ENCODE measurements at places on chromosomes 2 and 18.

DNA sequence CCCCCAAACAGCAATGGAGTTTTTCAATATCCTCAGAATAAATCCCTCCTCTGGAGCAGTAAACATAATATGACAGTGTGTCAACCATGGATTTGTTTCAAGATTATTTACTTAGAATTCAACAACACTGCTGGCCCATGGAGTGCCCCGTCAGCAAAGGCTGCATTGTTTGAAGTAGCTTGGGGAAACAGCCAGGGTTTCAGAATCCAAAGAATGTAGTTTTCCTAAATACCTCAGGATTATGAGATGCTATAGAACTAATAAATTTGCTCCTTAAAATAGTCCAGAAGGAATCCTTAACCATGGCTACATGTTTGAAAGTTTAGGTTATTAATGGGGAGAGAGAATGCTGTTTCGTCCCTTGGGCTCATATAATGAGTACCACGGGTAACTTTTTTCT is 13.1 kb upstream of the CETN1 start:
- no peak for DNase-seq

DNA sequence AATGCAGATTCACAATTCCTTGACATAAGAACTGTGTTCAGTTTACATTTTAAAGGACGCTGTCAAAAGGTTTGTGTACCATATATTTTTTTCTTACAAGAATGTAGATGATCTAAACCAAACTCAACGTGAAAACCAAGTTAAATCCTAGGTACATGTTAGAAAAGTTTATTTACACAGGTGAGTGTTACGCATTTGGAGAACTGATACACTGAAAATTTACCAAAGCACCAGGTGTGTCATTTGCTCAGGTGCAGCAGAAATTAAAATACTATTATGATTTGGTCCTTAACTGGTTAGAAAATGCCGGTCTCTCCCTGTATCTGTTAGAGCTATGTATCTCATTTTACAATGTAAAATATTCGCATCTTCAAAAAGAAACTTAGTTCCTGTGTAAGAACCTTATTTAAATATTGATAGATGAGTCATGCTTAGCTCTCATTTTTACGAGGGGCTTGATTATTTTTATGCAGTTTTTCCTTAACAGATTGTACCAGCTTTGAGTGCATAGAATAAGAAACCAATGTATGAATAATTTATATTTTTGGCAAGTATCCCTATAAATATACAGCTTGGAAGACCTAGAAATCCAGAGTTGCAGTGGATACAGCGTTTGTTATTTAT is 25.1 kb downstream of the MFF start:
- no peak for DNase-seq

GRCh38 chr2:240586919-240587800 is 626 bp downstream of the CAPN10 start:
- peak; percentile 64 for DNase-seq

DNA sequence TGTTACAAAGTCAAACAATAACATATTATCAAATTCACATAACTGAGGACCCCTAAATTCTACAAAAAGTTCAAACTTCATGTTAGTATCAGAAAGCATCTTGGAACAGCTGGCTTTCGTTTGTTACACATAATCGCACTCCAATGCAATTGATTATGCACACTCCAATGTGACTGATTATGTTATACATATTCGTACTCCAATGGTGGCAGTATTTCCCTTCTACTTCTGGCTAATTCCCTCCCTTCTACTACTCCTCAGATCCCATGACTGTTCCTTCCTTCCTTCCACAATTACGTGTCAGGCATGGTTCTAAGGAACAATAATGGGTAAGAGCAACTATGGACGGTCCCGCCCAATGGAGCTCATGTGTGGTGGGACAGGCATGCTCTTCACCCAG is 137.1 kb upstream of the CCDC150 start:
- no peak for DNase-seq

GRCh38 chr2:147546109-147546508 is 298.7 kb upstream of the ACVR2A start:
- no peak for DNase-seq

- peak; percentile 77 for DNase-seq
Observed at GRCh38 chr2:49973917-49974368, 819.6 kb upstream of the FSHR start.

GRCh38 chr2:12935796-12936195 is 219.1 kb downstream of the TRIB2 start:
- no peak for DNase-seq

- DNase-seq: no peak
Observed at GRCh38 chr2:118604371-118604770, 243.1 kb downstream of the EN1 start.

- DNase-seq: no peak
Observed at GRCh38 chr18:27808683-27809082, 368.2 kb downstream of the CDH2 start.

DNA sequence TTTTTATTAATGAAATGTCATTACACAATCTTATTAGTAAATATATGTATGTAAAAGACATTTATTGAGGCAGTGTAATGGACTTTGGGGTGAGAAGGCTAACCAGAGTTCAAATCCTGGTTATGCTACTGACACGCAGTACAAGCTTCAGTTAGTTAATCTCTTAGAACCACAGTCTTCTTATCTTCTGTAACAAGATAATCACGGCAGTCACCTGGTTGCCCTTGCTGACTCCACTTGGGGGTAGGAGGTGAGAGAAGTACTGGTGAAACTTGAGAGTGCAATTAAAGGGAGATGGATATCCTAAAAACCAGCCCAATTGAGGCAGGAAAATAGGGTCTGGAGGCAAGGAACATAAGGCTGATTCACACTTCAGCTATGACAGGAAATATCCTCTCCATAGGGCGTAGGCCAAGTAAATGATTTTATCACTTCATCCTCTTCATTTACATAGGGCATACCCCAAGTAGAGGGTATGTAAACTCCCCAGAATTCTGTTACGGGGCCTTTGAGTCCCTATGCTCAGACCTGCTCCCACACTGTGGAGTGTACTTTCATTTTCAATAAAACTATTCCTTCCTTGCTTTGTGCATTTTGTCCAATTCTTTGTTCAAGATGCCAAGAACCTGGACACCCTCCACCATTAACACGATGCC is 21.3 kb downstream of the SKA1 start:
- DNase-seq: no peak

DNA sequence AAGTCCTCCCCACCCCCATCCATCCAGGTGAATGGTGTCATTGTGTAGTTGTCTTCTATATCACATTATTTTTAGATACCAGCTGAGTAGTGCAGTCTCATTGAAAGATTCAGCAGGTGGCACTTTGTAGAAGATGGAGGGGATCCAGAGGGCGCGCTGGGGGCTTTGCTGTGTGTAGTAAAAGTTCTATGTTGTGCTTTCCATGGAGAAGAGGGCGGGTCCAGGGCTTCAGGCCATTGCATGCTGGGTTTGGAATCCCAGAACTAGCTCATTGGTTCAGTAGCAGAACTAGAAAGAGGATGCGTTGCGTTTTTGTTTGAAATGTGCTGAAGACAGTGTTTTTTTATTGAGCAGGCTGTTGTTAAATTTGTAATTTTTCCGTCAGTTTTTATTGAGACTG is 120.0 kb downstream of the MAP4K4 start:
- DNase-seq: no peak

DNA sequence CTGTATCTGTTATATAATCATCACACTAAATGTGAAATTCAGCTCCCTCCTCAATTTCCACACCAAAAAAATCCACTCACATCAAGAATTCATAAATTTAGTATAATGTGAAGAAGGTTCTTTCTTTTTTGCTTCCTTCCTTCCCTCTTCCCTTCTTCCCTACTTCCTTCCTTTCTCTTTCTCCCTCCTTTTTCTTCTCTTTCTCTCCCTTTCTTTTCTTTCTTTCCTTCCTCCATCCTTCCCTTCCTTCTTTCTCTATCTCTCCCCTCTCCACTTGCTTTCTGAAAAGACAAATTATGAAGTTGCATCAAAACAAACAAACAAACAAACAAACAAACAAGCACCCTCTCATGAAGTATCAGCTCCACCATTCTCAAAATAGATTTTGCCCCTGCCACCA is 290.0 kb downstream of the PDE11A start:
- no peak for DNase-seq
